ENCODE measurements at places on chromosomes 11 and 22. TPM values are rescaled to one million over a fixed set of nuclear protein-coding genes. Genes with fewer than 3 reads are reported as not detected.
A peak's percentile ranks its signal among the peaks of the same experiment; 100 is the strongest.

DNA sequence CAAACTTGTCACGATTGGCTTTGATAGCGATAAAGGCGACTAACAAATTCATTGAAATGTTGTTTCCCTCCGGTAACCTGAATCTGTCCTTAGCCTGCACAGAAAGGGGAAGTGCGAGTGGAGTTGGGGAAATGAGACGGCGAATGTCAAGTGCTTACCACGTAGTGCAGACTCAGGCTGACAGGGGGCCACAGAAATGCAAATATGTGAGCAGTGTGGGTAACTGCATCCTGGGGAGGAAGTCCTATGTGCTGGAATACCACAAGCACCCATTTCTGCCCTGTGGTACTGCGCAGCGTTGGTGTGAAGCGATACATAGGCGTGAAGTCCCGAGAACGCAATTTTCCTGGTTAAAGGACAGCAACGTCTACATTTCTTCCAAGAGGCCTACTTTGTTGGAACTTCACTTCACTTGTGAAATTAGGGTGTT, 869 bp upstream of the EIF4ENIF1 start:
- DNase-seq: peak; percentile 51

TSPAN18 gene
- total RNA-seq: 13.9 TPM

YPEL4 gene
- 5.3 TPM for total RNA-seq

DNA sequence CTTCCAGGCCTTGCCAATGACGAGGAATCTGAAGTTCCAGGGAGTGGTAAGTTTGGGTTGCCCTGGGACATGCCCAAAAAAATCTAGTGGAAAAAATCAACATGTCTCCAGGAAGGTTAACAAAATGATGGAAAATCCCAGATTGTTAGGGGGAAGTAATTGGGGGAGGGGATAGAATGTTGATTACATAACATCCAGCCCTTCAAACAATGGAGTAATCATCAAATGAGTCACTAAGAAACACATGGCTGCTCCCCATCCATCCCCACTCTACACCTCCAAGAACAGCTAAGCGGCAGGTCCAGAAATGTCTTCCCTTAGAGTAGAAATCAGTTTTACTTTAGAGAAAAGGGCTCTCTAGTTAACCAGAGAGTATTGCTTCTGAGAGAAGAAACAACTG, 94.9 kb downstream of the ETS1 start:
- DNase-seq: no peak

OR10A2 gene
- total RNA-seq: not detected

DNA sequence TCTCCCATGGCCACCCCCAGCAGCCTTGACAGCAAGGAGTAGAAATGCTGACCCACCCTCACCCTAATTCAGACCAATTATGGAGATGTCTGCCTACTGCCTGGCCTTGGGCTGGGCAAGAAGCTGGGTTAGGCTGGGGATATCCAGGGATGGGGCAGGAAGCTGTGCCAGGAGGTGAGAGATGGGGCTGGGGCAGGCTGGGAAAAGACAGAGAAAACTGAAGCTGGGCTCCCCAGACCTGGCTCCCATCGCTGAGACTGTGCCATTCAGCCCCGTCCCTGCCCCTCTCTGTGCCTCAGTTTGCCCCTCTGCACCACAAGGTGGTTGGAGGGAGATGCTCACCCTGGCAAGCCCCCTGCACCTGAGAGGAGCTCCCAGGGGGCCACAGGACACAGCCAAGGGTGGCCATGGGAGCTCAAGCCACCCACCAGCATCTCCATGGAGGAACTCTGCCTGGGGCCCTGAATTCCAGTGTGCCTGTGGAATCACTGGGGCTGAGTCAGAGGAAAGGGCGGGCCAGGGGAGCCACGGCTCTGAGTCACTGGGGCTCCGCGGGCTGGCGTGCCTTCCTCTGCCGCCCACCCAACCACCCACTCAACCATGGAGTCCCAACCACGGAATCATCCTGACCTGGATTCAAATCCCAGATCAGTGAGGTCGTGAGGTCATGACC, 6.0 kb upstream of the CARD10 start:
- no peak for DNase-seq

GRCh38 chr11:206526-207207, 532 bp downstream of the BET1L start:
- no peak for DNase-seq

THY1 gene
- total RNA-seq: 15.1 TPM

DNA sequence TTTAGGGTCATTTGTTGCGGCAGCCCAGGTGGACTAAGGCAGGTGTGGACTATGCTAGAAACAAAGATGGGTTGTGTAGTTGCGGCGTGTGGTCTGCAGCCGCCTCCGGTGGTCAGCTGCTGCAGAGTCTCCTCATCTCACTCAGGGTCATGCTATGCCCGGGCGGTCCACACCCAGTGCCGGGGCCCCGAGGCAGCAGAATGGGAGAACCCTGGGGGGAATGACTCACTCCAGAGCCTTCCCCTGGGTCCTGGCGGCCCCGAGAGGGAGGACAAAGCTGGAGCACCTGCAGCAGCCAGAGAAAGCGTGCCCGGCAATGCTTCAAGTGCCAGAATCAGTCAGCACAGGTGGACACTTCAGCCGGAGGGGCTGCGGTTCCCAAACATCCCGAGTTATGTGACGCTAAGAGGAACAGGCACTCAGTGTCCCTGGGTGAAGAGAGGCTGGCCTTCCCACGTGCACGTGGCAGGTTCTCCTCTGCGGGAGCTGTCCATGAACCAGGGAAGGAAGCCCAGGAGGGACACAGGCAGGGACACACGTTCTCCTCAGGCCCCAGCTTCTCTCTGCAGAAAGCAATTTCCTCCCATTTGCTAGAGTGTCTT, 289.6 kb upstream of the B3GAT1 start:
- no peak for DNase-seq

- DNase-seq: no peak
Observed at GRCh38 chr11:132712466-132712865, 819.8 kb downstream of the OPCML start.

GRCh38 chr22:50531962-50532674, 2.3 kb upstream of the TYMP start:
- DNase-seq: peak; percentile 49

MB gene
- not detected for total RNA-seq

PAMR1 gene
- total RNA-seq: 2.0 TPM

DNA sequence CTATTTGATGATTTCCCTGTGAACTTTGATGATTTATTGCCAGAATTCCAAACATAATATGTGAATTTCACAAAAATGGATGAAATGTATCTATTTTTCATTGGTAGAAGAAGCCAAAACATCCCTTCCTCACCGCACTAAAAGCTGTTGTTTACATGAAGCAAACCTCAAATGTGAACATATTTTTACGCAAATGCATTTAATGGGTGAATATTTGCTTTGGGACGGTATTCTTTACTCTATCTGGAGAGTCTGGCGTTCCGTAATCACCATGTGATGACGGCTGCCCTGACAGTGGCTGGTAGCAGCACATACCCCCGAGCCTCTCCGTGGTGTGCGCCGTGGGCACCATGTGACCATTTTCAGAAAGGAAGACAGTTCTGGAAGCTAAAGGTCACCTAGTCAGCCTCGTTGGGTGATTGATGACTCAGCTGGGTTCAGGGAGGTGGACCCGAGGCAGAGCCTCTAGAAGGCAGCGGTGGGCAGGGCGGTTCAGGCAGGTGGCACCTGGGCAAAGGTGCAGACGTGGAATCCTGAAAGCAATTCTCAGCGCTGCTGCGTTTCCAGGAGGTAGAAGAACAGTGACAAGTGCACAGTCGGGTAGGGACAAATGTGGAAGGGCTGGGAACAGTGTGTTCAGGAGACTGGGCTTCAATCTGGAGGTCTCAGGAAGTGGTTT, 45.3 kb downstream of the PPARA start:
- DNase-seq: no peak

DNA sequence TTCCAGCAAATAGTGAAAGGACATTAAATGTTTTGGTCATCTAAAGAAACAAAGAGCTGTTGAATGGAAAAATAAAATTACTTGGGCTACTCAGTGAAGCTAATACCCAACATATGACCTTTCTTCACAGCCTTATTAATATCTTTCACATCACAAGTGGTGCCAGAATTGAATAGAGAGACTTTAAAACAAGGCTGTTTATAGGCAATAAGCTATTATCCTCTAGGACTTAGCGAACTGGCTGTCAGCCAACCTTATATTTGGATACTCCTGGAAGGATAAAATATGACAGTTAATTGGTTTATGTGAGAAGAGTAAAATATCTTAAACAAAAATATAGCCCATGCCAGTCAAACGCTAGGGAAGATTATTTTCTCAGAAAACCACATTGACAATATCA, 225.5 kb upstream of the BLID start:
- no peak for DNase-seq

NDUFV1 gene
- 182 TPM for total RNA-seq

RASD2 gene
- total RNA-seq: 1.2 TPM

- DNase-seq: no peak
Observed at GRCh38 chr11:26623076-26623659, 51.1 kb upstream of the MUC15 start.

- no peak for DNase-seq
Observed at GRCh38 chr11:118060081-118060661, 16.7 kb upstream of the TMPRSS4 start.

GRCh38 chr11:69947793-69948255, 128.6 kb upstream of the FGF3 start:
- no peak for DNase-seq

CNTN5 gene
- total RNA-seq: 17.9 TPM

DNA sequence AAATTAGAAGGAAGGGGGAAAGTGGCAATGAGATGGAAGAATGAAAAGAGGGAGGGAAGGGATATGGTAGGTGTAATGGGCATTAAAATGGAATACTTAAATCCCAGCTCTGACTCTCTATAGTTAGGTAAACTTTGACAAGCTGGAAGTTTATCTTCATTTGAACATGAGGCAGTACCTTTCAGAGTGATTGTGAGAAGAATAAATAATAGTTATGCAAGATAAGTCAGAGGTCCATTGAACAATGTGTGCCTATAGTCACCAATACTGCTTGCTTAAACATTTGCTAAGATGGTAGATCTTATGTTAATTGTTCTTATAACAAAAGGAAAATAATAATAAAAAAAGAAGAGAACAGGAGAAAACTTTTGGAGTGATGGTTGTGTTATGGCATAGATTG, 545.8 kb upstream of the CCDC90B start:
- DNase-seq: no peak

DNA sequence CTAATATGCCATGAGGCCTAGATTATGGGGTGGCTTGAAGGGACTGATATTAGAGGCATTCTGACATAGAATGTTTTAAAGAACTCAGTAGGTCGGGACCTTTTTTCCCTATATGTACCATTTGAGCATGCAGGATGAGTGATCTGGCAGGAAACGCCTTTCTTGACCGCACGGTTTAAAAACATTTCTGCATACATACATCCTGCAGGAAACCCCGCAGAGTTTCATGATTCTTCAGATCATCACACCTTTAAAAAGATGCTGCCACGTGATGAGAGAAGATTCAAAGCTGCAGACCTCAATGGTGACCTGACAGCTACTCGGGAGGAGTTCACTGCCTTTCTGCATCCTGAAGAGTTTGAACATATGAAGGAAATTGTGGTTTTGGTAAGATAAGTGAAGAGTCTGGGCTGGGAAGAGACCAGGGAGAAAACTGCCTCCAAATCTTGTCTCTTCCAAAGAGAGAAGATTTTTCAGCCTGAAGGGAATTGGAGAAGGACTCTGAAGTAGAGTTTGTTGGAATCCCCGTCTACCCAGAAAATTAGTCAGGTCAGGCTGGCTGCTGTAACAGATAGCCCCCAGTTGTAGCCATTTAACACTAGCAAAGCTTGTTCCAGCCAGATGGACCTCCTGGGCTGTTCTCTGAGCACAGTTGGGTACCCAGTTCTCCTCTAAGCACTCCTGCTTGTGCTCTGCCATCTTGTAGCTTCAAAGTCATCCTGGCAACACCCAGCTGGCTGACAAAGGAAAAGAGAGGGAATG, 7.4 kb downstream of the RCN1 start:
- no peak for DNase-seq

- DNase-seq: no peak
Observed at GRCh38 chr11:83574519-83574918, 288.4 kb upstream of the CCDC90B start.

- DNase-seq: no peak
Observed at GRCh38 chr11:58024601-58025091, 965 bp downstream of the OR9Q1 start.

GRCh38 chr22:28443526-28443876, 236.1 kb downstream of the TTC28 start:
- DNase-seq: peak; percentile 48

- peak; percentile 17 for DNase-seq
Observed at GRCh38 chr11:4095509-4096230, 1.1 kb downstream of the RRM1 start.

- DNase-seq: no peak
Observed at GRCh38 chr11:46519351-46519750, 74.5 kb downstream of the AMBRA1 start.

DNA sequence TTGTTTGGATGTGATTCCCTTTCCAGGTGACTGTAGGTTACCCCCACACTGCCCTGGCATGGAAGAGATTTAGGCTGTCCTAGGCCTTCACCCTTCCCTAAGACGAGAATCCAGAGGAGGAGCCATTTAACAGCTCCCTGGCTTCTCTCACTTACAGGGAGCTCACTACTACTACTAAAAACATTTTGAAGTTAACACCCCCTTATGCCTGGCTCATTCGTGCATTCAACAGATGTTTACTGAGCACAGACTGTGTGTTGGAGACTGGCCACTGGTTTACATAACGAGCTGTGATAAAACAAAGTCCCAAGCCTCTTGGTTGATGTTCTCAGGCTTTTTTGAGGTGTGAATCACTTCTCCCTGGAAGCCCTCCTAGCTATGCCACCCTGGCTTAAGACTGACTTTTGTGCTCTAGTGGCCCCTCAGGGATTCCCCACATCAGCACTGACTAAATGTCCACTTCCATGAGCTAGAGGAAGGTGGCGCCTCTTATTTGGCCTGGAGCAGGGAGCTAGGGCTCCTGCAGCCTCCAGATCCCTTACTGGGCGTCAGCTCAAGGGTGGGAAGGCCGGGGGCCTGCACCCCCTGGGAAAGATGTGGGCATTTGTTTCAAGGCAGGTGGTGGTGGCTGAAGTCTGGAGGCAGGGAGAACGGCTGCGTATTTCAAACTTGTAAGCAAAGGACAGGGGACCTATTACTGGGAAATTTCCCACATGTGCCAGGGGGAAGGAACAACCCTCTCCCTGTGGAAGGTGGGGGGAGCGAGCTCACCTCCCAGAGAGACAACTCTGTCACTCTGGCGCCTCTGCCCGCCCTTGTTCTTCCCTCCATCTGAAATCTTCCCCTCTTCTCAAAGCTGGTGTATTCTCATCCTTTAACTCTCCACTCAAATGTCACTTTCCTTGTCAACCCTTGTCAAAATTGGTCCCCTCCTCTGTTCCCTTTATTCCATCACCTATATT, 19.4 kb upstream of the MALAT1 start:
- DNase-seq: peak; percentile 48

DNA sequence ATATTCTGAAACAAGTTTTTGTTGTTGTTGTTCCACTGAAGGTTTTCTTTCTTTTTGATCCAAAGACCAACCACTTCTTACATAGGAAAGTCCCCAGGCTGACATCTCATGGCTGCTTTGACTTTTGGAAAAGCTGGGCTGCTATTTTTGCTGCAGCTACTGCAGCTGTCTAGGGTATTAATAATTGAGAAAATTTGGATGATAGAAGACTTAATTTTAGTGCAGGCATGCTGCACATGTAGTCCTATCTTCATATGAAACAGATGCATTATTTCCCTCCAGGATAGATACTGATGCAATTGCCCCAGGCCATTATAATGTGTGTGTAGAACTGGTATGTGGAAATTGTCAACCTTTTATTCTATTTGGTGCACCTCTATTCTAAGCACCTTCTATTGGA, 131.4 kb downstream of the NAV2 start:
- DNase-seq: no peak
